ENCODE measurements at places on chromosomes 3 and 15.

- DNase-seq = no peak
Measured at GRCh38 chr15:69096626-69097025, 63.8 kb upstream of the GLCE start.

- DNase-seq = no peak
Measured at GRCh38 chr3:61701011-61701410, 139.6 kb downstream of the PTPRG start.

DNA sequence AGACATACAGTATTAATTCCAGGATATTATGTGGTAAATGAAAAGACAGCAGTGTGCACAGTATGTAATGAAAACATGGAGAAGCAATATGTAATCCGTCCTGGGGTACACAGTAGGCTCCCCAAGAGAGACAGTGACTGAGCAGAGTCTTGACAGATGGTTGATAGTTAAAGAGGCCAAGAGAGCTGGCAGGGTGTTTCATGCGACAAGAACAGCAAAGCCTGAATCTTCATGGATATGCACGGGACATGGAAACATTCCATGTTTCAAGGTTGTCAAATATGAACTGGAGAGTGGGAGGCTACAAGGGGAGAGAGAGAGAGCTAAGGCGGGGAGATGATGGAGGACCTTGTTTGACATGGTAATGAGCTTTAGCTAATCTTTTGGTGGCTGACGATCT, 338.4 kb downstream of the IL5RA start:
- DNase-seq = no peak

DNA sequence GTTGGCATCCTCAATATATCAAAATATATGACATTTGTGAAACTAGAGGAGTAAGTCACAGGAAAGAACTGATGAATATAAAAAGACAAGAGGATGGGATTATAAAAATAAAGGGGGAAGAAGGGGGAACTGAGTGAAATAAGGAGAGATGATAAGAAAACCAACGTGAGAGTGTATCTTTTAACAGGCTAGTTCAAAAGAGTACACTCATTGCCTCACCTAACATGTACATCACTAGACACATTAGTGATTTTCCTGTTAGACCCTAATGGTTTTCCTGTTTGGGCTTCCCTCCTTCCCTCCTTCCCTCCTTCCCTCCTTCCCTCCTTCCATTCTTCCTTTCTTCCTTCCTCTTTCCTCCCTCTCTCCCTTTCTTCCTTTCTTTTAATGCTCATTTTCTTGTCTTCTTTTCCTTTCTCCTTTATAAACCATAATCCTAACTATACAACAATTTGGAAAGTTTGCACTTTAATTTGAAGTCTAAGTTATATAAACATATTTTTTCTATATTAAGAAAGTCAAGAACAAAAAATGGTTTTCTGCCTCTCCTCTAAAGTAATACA, 35.8 kb downstream of the FSIP1 start:
- DNase-seq = no peak

DNA sequence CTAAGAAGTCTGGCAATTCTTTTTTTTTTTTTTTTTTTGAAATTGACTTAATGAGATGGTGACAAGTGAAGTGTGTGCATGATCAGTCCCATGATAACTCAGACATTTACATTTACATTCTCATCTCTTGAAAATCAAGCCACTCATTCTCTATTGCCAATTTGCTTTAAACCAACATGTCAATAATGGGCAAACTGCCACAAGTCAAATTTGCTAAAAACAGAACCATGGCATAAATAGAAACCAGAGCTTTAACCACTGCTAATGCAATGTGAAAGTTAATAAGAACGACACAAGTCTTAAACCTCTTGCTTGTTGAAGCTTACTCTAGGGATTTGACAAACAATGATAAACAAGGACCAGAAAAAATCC, 12.0 kb upstream of the COL8A1 start:
- DNase-seq = no peak

- DNase-seq = no peak
Measured at GRCh38 chr3:179318876-179319275, 4.0 kb upstream of the ZNF639 start.

GRCh38 chr3:148464246-148464645, 233.5 kb upstream of the AGTR1 start:
- no peak for DNase-seq

- DNase-seq = no peak
Measured at GRCh38 chr3:41418961-41419691, 219.8 kb downstream of the CTNNB1 start.

GRCh38 chr15:48962662-48963523, 826 bp downstream of the SHC4 start:
- DNase-seq = no peak

GRCh38 chr3:23324745-23325144, 121.6 kb downstream of the UBE2E2 start:
- no peak for DNase-seq

- DNase-seq = no peak
Measured at GRCh38 chr3:106183762-106184391, 315.1 kb upstream of the CBLB start.

DNA sequence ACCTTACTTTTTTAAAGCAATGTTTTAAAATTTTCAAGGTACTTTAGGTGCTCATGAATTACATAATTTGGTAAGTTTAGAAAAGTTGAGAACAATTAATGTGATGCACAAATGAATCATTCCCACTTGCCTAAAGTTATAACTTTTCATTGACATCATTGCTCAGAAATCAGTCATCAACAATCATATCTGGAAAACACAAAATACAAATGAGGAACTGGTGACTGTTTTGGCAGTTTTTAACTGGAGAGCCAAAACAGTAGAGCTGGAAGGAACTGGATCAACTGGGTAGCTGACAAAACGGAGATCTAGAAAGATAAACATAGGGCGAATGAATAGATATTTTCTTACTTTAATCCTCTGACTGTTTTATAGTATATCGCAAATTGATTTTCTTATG, 767.1 kb downstream of the IGSF11 start:
- no peak for DNase-seq

- peak; percentile 25 for DNase-seq
Measured at GRCh38 chr3:123025642-123026521, 1.7 kb downstream of the SEMA5B start.

- no peak for DNase-seq
Measured at GRCh38 chr3:141413391-141413790, 45.1 kb downstream of the ZBTB38 start.

GRCh38 chr15:86654501-86654900, 574.8 kb downstream of the AGBL1 start:
- DNase-seq = no peak

DNA sequence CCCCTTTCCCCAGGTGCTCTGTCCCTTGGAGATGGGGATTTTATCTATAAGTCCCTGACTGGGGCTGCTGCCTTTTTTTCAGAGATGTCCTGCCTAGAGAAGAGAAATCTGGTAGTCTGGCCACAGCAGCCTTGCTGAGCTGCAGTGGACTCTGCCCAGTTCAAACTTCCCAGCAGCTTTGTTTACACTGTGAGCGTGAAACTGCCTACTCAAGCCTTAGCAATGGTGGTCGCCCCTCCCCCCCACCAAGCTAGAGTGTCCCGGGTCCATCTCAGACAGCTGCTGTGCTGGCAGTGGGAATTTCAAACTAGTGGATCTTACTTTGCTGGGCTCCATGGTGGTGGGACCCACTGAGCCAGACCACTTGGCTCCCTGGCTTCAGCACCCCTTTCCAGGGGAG, 38.9 kb downstream of the TMEM266 start:
- DNase-seq = no peak

DNA sequence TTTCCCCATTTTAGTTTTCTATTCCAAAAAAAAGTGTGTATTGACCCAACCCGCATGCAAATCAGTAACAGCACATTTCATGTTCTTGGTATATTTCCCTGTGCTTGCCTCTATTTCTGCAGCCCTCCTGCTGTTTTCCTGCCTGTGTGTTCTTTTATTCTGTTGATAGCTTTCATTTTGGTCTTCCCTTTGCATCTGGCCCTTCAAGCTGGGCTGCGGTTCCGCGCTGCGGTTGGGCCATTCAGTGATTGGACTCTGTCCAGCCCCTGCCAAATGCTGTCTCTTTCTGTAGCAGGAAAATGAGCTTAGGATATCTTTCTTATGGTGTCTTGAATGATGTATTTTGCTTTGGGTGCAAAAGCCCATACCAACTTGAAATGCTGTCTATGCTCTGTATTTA, 49.9 kb downstream of the ZNF621 start:
- DNase-seq = no peak

DNA sequence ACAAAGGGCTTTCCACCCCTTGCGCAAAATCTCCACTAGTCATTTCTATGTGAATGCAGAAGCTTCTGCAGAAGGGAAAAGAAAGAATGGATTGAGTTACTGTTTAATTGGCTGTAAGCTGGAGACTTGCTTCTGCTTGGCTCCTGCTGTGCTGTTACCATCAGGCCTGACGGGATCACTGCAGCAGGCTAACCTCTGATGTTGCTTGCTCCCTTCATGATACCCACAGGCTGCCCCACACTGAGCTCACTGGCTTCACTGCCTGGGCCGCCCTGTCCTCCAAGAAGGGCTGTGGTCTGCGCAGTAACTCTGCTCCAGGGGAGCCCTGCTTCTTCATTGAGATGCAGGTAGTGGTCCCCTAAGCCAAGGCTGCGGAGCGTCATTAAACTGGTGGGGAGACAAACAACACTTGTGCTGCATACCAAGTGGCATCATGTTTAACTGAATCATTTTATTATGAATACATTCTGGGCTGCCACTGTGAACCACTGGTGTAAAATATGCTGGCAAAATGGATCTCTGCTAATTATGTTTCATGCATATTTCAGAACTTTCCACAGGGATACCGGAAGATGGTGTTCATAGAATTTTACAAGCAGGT, 78.6 kb downstream of the WDR49 start:
- no peak for DNase-seq

DNA sequence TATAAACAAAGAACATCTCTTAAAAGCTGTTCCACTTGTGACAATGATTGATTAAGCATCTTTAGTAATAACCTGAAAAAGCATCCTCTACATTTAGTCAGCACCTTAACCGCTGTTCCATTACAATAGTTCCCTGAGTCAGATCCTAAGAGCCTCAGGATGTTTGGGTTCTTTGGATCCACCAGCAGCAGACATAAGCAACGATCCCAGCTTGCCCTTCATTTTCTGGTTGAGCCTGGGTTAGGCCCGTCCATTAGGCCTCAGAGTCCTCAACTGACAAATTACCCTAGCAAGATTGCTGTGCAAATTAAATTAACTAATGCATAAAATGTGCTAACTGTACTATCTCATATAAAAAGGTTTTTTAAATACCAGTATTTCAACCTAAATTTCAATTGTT, 42.3 kb upstream of the ROBO1 start:
- DNase-seq = no peak

- DNase-seq = no peak
Measured at GRCh38 chr15:69081310-69082004, 67.0 kb downstream of the NOX5 start.

DNA sequence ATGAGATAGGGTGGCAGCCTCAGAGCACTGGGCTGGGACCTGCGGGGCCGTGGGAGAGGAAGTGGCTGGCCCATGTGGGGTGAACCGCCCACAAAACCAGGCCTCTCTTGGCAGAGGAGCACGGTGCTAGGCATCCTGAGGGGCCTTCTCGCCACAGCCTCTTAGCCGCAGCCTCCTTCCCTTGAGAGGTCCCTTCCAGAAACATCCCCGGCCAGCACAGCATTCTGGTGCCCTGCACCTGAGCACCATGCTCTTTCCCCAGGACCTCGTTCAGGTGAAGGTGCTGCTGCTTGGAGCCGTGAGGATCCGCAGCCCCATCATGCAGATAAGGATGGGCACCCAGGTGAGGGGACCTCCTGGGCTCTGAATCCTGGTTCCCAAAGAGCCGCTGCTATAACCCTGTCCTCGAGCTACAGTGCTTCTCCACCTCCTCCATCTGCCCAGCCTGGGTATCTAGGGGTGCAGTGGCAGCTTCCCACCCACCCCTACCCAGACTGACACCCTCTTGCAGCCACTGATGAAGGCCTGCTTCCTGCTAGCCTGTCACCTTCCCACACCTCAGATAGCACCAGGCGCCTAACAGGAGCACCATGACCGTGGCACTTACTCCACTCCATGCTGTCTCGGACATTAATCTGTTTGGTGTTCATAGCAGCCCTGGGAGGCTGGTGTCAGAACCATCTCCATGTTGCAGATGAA, 11.2 kb upstream of the TXNRD3 start:
- no peak for DNase-seq

DNA sequence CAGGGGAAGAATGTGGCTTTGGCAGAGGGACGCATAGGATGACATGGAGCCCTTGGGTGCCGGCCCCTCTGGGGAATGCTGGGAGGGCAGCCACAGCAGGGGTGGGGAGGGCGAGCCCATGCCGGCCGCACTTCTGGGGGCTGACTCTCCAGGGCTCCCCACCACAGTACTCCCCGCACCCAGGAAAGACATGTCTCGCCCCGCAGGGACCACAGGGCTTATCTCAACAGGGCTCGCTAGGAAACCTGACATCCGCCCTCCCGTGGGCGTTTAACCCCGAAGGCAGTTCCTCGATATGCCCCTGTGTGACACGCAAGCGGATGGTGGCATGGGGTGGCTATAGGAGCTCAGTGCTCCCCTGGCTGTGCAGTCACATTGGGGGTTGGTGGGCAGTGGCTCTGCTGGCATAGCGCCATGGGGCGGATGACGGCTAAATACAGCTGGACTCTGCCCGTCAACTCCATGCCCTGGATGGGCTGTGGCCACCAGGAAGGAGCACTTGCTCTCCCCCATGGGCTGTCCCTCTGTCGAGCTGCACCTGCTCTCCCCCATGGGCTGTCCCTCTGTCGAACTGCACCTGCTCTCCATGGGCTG, 141.4 kb downstream of the ADAMTS17 start:
- DNase-seq = no peak

GRCh38 chr15:32706704-32707103, 11.1 kb upstream of the GREM1 start:
- DNase-seq = no peak

GRCh38 chr3:169020371-169020770, 643.1 kb downstream of the MECOM start:
- no peak for DNase-seq

- no peak for DNase-seq
Measured at GRCh38 chr15:67579164-67579563, 36.7 kb downstream of the MAP2K5 start.

DNA sequence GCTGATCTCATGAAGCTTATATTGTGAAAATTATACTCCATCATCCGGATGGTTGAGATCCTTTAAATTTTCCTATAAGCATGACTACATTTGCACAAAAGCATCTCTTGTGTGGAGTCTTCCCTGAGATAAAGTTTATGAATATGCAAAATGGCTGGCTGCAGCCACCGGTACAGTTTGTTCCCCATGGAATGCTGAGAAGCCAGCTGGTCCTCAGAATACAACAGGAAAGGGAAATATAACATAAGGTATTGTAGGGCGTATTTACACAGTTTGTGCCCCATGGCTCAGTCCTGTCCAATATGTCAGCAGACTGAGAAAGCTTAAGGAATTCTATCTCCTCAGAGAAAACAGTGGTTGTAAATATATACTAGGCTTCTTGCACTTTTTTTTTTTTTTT, 468.6 kb downstream of the CNTN6 start:
- DNase-seq = no peak

Measured in mucosa of descending colon (tissue), 3 donors.